Endodermal cell (in vitro differentiated cells): ENCODE measurements at places on chromosomes 12 and 14.

GRCh38 chr12:87302126-87302745 is 727.0 kb downstream of the C12orf50 start:
- DNase-seq: no peak

GRCh38 chr12:45214749-45215418 is 1.0 kb upstream of the ANO6 start:
- DNase-seq: no peak

GRCh38 chr14:76779221-76780057 is 18.2 kb downstream of the VASH1 start:
- peak; percentile 33 for DNase-seq

DNA sequence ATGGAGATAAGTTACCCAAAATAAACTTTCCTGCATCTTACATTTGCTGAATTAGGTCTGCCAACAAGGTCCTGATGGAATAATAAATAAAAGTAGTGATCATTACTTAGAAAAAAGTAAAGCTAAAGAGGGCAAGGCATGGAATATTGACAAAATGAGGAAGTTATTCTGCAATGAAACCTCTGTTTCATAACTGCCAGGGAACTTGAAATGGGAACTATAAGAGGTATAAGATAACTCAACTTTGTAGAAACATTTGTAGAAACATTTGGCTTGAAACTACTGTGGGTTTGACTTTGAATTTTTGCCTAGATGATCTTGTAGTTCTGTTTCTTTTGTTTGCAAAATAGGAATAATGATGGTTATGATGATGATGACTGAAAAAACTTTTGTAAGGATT is 18.7 kb upstream of the YBX3 start:
- DNase-seq: no peak

DNA sequence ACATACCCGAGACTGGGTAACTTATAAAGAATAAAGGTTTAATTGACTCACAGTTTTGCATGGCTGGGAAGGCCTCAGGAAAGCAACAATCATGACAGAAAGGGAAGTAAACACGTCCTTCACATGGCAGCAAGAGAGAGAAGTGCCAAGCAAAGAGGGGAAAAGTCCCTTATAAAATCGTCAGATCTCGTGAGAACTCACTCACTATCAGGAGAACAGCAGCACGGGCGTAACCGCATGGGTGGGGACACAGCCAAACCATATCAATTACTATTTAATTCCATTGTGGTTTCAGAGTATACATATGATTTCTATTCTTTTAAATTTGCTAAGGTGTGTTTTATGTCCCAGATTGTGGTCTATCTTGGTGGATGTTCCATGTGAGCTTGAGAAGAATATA is 117.9 kb downstream of the SCAF11 start:
- no peak for DNase-seq

DNA sequence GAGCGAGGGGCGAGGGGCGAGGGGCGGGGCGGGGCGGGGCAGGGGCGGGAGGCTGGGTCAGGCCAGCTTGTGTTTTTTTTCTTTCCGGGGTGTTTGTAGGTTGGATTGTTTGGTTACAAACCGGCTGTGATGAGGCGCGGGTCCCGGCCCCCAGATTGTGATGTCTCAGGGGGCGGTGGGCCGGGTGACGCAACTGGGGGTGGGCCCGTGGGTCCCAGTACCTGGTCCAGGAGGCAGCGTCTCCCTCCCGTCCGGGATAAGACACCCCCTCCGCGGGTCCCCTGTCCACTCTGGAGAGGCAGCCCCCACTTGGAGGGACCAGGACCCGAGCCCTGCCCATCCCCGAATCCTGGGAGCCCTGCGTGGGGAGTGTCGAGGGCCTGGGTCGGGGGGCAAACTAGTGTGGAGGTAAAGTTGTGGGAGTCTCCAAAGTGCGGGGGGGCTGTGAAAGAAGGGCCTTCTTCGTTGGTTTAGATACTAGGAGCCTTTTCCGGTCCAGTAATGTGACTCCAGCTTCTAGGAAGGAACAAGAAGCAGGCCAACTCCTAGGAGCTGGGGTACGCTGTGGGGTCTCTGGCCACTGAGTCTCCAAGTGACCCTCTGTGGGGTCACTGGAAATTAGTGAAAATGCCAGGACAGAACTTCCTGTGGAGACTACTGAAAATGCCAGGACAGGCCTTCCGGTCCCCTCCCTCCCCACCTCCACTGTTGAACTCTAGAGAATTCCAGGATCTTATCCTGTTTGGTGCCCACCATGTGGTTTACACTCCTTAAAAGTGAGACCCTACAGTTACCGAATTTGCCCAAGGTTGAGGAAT is 579 bp upstream of the CLMN start:
- DNase-seq: peak; percentile 79

DNA sequence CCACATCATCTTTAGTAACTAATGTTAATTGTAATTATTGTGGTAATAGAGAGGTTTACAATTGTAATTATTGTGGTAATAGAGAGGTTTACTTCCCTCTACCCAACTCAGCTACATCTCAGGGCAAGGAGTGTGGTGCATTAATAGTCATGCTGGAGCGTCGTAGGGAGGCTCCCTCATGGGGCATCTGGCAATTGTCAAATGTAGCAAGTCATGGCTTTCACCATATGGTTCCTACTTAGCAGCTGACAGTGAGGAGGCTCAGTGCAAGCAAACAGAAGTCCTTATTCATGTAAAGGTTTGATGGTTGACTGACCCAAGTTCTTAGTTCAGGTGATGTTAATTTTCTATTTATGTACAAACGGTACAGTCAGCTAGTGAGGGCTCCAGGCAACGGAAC is 1012.0 kb downstream of the FLRT2 start:
- no peak for DNase-seq

GRCh38 chr14:65948302-65948701 is 535.8 kb downstream of the FUT8 start:
- DNase-seq: no peak

- no peak for DNase-seq
These were observed 225.6 kb upstream of the ARID2 start for GRCh38 chr12:45503899-45504298.

GRCh38 chr12:106332536-106332935 is 25.0 kb upstream of the POLR3B start:
- no peak for DNase-seq

GRCh38 chr12:7647071-7647470 is 18.6 kb downstream of the APOBEC1 start:
- DNase-seq: no peak

DNA sequence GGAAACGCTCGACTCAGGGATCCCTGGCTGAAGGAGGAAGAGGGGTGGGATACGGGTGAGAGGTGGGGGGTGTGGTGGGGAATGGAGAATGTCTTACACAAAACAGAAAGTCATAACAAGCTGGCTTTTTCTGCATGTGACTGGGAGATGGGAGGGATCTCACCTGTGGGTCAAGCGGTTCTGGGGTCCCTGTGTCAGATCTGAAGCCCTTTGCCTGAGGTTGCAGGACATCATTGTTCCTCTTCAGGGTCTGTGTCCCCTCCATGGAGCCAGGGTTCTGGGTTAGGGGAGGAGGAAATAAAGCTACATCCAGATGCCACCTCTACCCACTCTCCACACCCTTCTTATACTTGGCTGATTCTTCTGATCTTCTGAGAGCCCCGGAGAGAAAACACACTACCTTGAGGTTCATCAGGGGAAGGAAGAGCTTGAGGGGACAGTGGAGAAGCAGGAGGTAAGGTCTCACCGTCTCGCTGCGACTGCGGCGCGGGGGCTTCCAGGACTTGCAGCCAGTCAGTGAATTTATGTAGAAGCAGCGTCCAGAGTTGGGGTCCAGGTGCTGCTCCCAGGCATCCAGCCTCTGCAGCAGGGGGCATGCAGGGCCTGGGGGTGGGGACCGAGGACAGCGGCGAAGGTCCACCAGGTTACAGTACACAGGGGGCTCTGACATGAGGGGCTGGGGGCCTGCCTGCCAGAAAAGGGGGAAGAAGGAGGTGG is 2.5 kb downstream of the ARHGAP9 start:
- DNase-seq: no peak
